Thoracic aorta (tissue), 2 donors: ENCODE measurements at places on chromosomes 4 and X.

- no peak overlapping the region for H3K27ac ChIP-seq
- no peak overlapping the region for H3K4me3 ChIP-seq
- H3K36me3 ChIP-seq: no peaks in the 10 kb centered on the region
- DNase-seq: no peak
These were observed 128.7 kb downstream of the AKAP4 start for GRCh38 chrX:50072110-50072509.

DNA sequence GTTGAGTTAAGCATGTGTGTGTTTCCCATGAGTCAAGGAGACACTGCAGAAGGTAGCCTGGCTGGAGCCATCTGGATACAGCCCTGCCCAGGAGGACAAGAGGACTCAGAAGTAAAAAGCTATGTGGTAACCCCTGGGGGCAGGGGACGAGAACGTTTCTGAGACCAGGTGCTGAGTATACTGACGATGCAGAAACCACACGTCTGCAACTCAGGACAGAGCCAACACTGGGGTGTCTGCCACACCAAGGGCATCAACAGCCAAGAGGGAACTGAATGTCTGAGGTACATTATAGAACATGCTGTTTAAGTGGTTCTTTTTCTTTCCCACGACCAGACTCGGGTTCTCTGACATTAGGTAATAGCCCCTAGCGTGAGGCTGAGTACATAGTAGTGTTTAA is 94.1 kb upstream of the GPR34 start:
- H3K4me3 ChIP-seq: no peak overlapping the region
- H3K27me3 ChIP-seq: no peaks in the 10 kb centered on the region

DNA sequence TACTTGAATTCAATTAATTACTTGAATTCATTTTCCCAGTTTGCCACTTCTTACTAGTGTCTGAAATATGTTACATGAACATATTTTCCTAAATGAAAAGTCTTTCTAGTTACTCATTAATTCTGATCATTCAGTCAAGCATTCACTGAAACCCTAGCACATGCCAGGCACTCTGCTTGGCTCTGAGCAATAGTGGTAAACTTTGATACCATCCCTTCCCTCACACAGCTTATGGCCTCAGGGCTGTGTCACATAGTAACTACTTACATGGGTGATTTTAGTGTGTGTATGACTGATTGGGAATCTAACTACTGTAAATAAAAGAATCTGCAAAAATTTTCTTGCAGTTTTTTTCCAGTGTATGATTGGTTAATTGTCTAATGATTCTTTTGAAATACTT is 32.7 kb downstream of the METAP1 start:
- no peak for DNase-seq
- no peaks in the 10 kb centered on the region for H3K27me3 ChIP-seq
- peaks cover 2% of the 10 kb centered on the region for H3K4me1 ChIP-seq
- H3K36me3 ChIP-seq: peaks cover 3% of the 10 kb centered on the region

- no peak for DNase-seq
- H3K27ac ChIP-seq: no peak overlapping the region
- no peaks in the 10 kb centered on the region for H3K36me3 ChIP-seq
- H3K27me3 ChIP-seq: no peaks in the 10 kb centered on the region
- H3K4me1 ChIP-seq: no peaks in the 10 kb centered on the region
These were observed 159.1 kb upstream of the LEF1 start for GRCh38 chr4:108327642-108328382.

DNA sequence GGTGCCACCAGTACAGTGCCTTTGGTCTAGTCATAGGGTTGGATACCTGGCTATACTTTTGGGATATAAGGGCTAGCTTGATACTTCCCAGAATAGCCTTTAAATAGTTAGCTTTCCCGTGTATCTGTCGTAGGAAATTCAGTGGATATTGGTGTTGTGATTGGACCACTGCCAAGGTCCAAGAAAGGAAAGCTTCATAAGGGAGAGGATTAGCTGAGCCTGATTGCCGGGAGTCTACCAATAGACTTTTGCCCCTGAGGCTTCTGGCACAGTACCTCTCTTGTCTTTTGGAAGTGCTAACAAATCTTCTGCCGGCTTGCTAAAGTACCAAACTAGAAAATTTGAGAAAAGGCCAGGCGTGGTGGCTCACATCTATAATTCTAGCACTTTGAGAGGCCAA is 350.6 kb downstream of the CHIC1 start:
- H3K4me1 ChIP-seq: no peaks in the 10 kb centered on the region
- H3K36me3 ChIP-seq: no peaks in the 10 kb centered on the region
- H3K27me3 ChIP-seq: no peaks in the 10 kb centered on the region
- DNase-seq: no peak

- DNase-seq: no peak
- no peaks in the 10 kb centered on the region for H3K36me3 ChIP-seq
- no peak overlapping the region for H3K27ac ChIP-seq
- no peak overlapping the region for H3K4me3 ChIP-seq
These were observed 12.9 kb upstream of the PRMT9 start for GRCh38 chr4:147696866-147697265.
